RWPE2 (cell line): ENCODE measurements at places on chromosomes 5 and 9.

DNA sequence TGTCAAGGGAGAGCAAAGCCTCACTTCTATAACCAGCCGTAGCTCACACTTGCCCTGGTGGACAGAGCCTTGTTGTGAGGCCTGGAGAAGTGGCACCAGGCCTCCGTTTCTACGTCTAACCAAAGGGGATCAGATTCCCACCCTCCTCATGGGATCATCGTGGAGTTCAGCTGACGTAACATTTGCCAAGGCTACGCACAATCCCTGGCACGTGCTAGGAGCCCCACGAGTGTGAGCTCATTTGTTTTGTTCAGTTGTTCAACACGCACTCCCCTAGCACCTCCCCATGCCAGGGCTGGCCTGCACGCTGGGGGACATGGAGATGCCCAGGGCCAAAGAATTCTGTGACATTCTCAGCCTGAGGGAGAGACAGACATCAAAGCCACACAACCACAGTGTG, 23.1 kb downstream of the ADGRD2 start:
- no peak for DNase-seq

GRCh38 chr5:38184627-38185026, 73.7 kb upstream of the EGFLAM start:
- no peak for DNase-seq

GRCh38 chr5:75711151-75711550, 6.1 kb downstream of the POC5 start:
- no peak for DNase-seq

- no peak for DNase-seq
Measured at GRCh38 chr9:9045072-9045471, 1245.5 kb upstream of the DMAC1 start.

- no peak for DNase-seq
Measured at GRCh38 chr5:113632996-113633395, 119.5 kb downstream of the YTHDC2 start.

- no peak for DNase-seq
Measured at GRCh38 chr5:55370291-55370925, 62.6 kb downstream of the MTREX start.

- no peak for DNase-seq
Measured at GRCh38 chr5:14236757-14237156, 93.6 kb downstream of the TRIO start.

DNA sequence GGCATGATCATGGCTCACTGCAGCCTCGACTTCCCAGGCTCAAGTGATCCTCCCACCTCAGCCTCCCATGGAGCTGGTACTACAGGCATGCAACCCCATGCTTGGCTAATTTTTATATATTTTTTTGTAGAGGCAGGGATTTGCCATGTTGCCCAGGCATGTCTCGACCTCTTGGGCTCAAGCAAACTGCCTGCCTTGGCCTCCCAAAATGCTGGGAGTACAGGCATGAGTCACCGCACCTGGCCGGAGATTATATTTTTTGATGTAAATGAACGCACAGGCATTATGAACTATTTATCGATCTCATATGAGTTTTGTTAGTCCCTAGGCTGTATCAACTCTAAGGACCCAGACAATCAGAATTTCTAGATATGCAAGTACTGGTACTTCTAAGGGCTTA, 25.5 kb upstream of the CEP120 start:
- no peak for DNase-seq

DNA sequence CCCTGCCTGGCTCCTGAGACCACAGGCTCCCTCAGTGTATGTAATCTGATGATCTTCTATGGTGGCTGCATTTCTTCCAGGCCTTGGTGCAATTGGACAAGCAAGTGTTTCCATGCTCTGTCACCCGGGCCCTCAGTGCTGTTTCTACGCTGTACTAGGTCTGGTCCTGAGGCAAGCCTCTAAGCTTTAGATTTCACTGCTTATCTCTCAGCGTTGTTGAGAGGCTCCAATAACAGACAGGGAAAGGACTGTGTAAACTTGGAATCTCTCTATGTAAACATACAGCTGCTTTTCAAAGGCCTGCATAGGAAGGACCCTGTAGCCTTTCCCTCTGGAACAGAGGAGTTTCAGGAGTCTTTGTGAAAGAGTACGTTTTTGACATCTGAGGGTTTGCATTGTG, 38.6 kb upstream of the NFIB start:
- DNase-seq, result no peak

GRCh38 chr5:97089149-97089801, 53.1 kb downstream of the LIX1 start:
- DNase-seq, result no peak

- DNase-seq, result no peak
Measured at GRCh38 chr9:3880851-3881250, 355.1 kb upstream of the RFX3 start.
